ENCODE measurements at places on chromosomes 7 and 10. TPM values are rescaled to one million over a fixed set of nuclear protein-coding genes. Genes with fewer than 3 reads are reported as not detected.

DNA sequence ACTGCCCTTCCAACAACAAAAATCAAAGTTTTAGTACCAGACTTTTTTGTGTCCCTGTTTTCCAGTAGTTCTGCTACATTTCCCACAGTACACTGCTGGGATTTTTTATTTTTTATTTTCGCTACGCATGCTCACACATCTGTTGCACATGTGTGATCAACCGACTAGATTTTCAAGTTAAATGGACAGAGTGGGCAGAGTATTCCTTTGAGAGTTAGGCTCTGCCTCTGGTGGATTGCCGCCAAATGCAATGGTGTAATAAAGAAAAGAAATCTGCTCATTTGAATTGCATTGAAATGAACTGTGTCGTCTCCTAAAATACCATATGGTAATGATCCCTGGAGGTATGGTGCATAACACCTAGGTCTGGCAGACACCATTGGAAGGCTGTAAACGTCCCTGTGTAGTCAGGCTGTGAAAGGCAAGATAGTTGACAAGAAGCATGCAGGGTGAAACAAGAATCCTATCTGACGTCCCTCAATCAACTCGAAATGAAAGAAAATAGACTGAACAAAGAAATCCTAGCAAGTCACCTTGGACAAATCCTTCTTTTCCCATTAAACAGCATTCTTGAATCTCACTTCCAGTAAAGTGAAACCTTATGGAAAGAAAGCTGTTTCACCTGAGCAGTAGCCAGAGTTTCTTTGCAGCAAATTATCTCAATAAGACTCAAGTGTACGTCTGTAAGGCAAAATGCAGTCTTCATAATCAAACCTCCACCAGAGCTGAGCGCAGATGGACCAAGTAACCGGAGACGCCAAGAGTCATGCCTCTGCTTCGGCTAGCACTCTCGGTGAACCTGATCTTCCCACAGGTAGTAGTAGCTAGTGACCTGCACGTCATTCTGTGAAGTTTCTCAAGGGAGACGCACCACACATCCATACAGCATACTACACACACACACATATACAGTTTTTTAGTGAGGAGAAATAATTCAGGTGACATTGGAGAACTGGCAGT, 357.3 kb downstream of the CRPPA start:
- no peak for DNase-seq

Gene RAB18
- total RNA-seq, result 72.6 TPM

GRCh38 chr7:104175361-104175984, 32.3 kb downstream of the ORC5 start:
- DNase-seq, result no peak

Gene GNAI1
- 39.2 TPM for total RNA-seq

DNA sequence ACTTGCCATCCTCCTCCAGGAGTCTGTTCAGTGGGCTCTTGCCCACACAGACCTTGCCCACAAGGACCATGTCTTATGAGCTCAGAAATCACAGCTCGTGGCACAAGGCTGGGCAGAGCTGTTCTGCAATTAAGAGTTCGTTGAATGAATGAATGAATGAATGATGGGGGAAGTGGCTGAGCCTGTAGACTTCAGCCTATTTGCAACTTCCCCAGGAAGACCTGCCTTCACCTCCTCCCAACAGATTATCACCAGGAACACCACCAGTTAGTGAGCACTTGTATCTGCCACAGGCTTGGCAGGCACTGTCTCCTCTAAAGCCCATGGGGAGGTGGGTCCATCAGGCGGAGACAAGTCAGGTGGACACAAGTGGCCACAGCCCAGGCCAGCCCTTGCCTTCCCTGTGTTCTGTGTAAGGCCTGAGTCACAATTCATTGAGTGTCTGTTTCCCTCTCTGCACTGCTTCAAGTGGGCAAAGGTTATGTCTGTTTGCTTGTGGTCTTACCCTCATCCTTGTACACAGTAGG, 1.8 kb upstream of the FGF8 start:
- no peak for DNase-seq

DNA sequence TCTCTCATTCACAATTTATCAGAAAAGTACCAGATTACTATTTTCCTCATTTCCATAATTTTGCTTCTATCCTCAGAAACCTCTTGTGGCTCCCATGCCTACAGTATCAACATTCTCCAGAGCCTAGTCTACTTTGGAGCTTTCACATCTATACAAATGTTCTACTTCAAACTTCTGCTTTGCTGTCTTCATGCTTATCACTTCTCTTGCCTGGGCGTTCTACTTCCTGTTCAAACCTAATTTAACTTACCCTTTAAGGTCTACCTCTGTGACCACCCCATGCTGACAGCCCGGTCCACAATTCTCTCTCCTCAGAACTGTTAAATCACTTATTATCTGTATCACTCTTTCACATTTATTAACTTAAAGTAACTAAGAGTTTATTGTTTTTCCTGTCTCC, 6.1 kb upstream of the PTPN12 start:
- DNase-seq, result no peak

Gene BTBD16
- not detected for total RNA-seq

DNA sequence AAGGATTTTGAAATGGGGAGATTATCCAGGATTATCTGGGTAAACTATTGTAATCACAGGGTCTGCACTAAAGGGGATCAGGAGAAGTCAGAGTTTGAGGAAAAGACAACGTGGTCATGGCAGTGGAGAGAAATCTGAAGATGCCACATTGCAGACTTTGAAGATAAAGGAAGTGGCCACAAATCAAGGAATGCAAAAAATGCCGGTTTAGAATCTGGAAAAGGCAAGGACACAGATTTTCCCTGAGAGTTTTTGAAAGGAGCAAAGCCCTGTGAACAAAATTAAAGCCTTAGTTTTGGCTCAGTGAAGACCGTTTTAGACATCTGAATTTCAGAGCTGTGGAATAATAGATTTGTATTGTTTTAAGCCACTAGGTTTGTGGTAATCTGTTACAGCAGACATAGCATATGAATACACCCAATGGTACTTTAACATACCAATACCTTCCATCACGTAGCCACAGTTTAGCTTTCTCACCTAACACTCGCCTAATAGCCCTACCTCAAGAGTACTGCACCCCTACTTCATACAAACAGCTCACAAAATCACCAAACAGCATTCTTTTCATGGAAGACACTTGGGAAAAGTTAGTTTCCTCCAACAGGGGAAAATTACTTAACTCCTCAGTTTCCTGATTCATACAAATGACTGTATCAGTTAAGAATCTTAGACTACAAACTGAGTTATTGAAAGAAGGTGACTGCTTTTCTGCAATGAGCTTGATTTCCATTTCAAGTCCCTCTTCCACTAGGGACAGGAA, 446.5 kb downstream of the INHBA start:
- DNase-seq, result no peak

Gene CFAP58
- 0.41 TPM for total RNA-seq

Gene CNTNAP2
- total RNA-seq, result 2.3 TPM

Gene GPR141
- not detected for total RNA-seq

Gene PAX4
- total RNA-seq, result not detected

Gene SEMA4G
- 0.44 TPM for total RNA-seq

Gene WNT16
- total RNA-seq, result not detected

GRCh38 chr7:128867842-128868623, 5.4 kb downstream of the ATP6V1F start:
- no peak for DNase-seq

DNA sequence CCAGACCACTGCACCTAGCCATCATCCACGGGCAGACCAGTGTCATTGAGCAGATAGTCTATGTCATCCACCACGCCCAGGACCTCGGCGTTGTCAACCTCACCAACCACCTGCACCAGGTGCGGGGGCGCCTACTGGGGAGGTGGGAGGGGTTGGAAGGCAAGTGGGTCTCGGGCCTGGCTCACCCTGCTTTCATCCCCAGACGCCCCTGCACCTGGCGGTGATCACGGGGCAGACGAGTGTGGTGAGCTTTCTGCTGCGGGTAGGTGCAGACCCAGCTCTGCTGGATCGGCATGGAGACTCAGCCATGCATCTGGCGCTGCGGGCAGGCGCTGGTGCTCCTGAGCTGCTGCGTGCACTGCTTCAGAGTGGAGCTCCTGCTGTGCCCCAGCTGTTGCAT, 4.6 kb downstream of the NFKB2 start:
- DNase-seq, result no peak

DNA sequence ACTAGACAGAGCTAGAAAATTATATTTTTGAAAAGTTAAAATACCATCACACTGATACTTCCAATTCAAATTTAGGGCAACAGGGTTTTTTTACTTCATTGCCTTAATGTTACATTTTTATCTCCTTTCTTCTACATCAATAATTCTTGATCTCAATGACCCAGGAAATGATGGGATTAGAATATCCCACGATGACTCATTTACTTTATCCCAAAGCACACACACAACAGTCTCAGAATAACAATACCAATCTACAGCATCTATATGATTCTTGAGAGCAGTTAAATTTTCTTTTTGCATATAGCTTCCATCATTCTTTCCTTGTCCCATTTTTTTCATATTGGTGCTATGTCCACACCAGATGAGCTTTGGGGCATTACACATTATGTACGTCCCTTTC, 98.4 kb upstream of the EEPD1 start:
- DNase-seq, result no peak

Gene SPDYE2B
- not detected for total RNA-seq
